ENCODE measurements at places on chromosomes 4 and X. TPM values are rescaled to one million over a fixed set of nuclear protein-coding genes. Genes with fewer than 3 reads are reported as not detected.

LRIT3 gene
- not detected for total RNA-seq

CXCL8 gene
- 0.30 TPM for total RNA-seq

MAGEA11 gene
- total RNA-seq: not detected

GPC4 gene
- total RNA-seq: 7.1 TPM

WNK3 gene
- total RNA-seq: 0.88 TPM

ETFDH gene
- 283 TPM for total RNA-seq

DNA sequence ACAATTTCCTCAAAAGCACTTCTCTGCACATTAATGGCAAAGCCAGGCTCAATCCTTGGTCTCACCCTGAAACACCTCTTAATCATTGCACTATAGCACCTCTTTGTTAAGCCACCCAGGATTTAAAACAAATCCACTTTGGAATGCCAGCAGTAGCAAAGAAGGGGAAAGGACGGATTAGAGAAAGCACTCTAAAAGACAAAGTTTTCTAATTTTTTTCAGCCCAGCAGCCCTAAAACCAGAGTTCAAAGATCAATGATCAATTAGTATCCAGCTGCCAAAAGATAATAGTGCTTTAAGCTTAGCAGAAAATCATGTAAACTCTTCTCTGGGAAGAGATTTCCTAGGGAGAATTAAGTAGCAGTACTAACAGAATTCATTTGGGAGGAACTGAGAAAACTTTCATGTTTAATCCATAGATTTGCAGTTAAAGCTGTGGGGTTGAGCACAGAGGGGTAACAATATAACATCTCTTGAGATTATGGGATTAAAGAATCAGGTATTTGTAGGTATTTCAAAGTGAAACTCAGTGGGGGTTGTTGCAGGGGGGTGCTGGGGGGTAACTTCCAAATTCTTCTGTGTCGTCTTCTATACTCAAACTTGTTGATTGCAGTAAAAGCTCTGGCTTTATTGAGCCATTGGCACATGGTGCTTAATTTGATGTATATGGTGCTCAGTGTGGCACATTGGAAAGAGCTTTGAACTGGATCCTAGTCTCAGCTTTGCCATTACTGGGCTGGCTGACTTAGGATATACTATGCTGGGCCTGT lies 61.8 kb downstream of the LRRC66 start:
- no peak for DNase-seq

GRCh38 chr4:56160636-56161035 lies 211.9 kb downstream of the CEP135 start:
- no peak for DNase-seq

- no peak for DNase-seq
Measured at GRCh38 chr4:187268940-187269339, 545.3 kb upstream of the FAT1 start.

DNA sequence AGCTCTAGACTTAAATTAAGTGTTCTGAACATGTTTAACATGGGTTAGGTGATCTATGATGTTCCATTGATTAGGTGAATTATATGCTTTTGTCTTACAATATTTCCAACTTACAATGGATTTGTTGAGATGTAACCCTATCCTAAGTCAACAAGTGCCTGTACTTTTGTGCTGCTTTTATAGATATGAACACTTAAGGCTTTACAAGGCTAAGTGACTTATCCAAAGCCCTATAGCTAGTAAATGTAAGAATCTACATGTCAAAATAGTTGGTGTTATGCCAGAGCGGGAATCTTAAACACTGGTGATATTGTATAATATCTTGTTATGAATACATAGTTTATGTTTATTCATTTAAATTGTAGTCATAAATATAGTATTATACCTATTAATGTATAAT lies 1629.1 kb upstream of the IGFBP7 start:
- no peak for DNase-seq

DNA sequence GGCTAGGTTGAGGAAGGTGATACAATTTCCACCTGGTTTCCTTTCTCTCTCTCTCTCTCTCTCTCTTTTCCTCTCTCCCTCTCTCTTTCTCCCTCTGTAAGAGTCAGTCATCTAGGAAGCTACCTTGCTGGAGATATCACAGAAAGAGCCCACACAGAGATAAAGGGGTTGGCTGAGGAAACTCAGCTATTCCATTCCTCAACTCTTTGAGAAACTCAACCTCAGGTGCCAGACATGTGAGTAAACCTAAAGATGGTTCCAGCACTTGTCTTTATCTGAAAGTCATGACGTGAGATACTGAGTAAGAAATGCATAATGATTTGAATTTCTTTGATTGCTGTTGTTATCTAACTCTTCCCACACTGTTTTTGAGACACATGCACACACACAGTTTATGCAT lies 564.0 kb downstream of the SPOCK3 start:
- DNase-seq: no peak

- DNase-seq: no peak
Measured at GRCh38 chr4:116122124-116122523, 963.3 kb downstream of the TRAM1L1 start.

DNA sequence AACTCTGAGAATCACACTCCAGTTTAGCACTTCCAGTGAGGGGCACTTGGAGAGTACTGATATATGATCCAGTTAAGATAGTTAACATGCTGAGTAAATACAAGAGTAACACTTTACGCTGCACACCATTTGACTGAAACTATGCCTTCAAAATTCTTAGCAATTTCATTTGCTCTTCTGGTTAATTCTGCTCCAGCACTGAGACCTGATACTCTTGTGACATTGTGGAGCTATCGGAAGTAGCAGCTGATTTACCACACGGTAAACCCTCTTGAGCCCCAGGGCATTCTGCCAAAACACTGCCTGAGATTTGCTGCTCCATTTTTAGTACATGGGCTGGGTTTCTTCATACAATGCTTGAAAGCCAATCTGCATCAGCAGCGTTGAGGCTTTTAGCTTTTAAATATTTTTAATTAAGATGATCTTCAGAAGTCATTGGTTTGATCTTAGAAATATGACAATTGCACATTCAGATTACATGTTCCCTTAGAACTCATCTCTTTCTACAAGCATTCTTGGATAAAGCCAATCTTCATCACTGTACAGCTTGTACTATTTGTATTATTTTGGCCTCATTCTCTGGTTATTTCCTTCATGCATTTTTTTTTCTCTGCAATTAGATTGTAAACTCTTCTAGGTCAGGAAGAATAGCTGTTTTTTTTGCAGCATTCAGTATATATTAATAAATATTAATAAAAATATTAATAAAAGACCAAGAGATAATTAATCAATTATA lies 67.8 kb upstream of the ETNPPL start:
- peak; percentile 64 for DNase-seq

DNA sequence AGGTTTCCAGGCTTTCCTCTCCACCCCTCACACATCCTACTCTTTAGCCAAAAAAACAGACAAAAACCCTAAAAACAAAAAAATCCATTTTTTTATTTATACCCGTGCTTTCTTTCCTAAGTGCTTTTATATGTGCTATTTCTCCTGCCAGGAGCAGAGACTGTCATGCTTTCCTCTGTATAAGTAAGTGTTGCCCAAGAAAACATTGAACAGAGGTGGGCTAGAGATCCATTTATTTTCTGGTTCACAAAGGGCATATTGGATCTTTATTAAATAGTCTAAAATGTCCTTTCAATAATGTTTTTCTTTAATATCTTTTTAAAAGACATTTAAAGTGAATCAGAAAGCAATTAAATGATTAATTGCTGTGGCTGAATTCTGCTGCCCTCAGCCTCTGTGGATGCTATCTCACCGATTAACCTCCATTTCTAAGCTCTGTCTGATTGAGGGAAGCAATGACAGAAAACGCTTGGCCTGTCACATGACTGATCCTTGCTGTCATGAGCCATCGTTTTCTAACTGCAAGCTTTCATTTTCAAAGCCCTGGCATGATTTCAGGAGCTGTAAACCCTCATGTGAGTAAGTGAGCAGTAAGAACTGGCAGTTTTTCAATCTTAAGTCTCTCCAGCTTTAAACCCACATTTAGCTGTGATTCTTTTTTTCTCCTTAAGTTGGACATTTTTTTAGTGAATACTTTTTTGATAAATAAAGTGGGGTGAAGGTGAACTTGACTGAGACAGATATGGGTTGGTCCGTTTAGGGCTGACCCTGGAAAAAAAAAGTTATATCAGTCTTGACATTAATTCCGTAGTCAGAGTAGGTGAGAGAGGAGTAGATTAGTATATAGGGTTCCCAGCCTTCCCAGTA lies 180.7 kb upstream of the PGRMC2 start:
- no peak for DNase-seq

GRCh38 chrX:119155416-119156035 lies 27.9 kb upstream of the KIAA1210 start:
- DNase-seq: no peak

DNA sequence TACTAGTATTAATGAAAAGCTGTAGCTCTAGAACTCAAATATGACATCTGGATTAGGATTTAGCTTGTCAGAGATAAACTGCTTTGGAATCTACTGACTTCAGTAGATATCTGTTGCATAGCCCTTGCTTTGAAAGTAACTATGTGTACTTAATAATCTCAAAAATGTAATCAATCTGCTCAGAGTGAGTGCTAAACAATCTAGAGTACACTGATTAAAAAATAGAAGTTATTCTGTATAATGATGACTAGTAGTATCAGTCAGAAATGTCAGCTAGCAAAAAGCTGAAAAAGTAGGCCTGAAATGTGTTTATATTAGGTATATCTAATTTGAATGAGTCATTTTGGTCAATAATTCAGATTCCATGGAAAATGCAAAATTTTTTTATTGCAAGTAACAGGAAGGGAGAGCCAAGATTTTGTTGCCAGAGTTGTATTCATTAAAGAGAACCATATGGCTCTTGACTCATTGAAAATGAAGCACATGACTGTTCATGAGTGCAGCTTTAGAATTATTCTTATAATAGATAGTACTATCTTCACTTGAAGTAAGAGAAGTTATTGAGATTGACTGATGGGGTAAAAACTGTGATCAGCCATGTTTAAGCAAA lies 20.0 kb downstream of the CLCN3 start:
- no peak for DNase-seq

GRCh38 chr4:10582059-10582686 lies 102.4 kb downstream of the CLNK start:
- no peak for DNase-seq

- no peak for DNase-seq
Measured at GRCh38 chr4:105191621-105192210, 45.0 kb downstream of the TET2 start.

DNA sequence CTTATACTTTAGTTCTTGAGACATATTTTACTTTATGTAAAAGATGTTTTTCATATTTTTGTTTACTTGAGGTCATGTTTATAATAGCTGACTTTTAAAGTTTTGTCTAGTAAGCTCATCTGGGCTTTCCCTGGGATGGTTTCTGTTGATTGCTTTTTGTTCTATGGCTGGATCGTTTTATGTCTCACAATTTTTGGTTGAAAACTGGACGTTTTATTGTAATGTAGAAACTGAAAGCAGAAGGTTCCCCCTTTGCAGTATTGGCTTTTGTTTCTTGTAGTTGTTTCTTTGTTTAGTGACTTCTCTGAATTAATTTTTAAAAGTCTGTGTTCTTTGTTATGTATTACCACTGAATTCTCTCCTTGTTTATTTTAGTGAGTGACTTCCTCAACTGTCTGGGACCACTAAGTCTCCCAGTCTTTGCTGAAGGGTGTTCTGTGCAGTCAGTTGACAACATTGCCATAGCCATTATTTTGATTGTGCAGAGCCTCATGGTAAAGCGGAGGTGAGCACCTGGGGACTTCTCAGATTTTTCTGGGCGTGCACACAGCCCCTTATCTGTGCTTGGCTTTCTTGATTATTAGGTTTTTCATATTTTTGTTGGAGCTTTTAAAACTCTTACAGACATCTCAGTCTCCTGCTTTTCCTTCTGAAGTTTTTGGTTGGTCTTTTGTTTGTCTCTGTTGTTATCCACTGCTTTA lies 31.0 kb downstream of the KDM6A start:
- DNase-seq: no peak

GRCh38 chrX:68808686-68809357 lies 20.0 kb upstream of the EFNB1 start:
- peak; percentile 26 for DNase-seq

GRCh38 chr4:150230561-150230960 lies 152.3 kb downstream of the DCLK2 start:
- DNase-seq: no peak

DNA sequence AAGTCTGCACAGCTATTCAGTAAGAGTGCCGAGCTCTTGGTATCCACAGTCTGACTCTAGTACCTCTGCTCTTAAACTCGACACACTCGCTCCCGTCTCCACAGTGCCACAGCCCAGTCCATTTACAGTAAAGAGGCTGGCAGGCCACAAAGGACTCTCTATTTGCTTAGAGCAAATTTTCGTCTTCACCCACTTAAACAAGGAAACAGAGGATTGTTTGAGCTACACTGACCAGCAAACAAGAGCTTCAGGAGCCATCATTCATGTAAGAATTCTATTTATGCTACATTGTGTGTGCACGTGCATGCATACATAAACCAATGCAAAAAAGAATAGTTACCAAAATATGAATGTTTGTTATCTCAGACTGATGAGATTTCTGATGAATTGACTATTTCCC lies 290.2 kb downstream of the USP46 start:
- no peak for DNase-seq

Measured in left ventricle myocardium inferior (tissue), 1 donor.